ENCODE measurements at places on chromosomes 4 and X.

GRCh38 chr4:15550491-15550890 lies 80.8 kb downstream of the CC2D2A start:
- DNase-seq: no peak

DNA sequence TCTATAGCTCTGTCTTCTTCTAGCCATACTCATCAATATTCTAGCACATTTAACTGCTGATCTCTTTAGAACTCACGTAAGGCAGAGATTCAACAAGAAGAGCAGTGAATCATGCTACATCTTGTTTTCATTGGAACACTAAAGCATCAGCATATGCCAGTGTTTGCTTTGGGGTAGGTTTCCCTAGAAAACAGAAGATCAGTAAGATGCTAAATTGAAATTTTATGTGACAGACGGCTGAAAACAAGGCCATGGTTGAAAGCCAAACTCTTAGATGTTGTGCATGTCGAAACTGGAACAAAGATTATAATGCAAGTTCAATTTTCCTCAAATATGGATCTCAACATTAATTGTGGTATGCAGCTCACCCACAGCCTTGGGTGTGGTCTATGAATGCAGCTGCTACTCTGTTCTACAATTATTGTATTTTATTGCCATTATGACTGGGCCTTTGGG lies 107.6 kb downstream of the PDLIM5 start:
- no peak for DNase-seq

DNA sequence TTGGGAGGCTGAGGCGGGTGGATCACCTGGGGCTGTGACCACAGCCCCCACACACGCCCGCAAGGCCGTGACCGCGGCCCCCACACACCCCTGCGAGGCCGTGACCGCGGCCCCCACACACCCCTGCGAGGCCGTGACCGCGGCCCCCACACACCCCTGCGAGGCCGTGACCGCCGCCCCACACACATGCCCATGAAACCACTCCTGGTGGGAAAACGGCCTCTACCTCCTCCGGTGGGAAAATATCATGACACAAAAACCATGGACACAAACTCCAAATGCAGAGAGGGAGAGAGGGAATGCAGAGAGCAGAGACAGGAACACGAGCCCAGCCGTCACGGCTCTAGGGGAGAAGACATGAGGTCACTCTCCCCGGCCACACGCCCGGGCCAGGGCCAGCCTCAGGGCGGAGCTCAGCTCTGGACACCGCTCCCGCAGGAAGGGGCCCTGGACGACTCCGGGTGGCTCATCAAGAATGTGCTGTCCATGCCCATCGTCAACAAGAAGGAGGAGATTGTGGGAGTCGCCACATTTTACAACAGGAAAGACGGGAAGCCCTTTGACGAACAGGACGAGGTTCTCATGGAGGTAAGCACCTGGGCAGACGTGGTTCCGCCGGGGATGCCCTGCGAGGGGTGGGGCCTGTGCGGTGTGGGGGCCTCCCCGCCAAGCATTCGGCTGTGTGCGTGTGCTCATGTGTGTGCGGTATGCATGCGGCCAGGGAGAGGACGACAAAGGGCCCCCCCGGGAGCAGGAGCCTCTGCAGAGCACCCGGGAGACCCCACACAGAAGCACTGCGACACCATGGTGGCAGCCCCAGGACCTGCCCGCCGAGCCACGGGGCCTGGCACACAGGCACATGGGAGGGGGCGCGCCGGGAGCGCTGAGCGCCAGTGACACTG lies 17.4 kb downstream of the ATP5ME start:
- no peak for DNase-seq

DNA sequence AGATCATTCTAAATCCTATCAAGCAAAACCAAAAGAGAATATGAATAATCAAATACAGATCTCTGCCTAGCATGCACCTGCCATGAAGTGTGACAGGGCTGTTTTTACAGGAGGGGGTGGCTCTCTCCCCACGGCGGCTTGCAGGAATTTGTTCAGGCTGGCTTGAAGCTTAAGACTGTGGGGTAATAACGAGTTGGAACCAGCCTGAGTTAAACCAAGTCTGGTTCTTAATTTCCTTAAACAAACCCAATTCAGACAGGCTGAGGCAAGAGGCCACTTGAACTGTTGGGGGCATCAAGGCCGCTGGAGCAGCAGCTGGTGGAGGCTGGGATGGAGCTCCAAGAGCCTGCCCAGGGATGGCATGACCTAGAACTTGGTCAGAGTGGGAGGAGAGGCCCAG lies 45.1 kb upstream of the LGI2 start:
- DNase-seq: no peak

GRCh38 chr4:15233626-15234025 lies 194.2 kb upstream of the C1QTNF7 start:
- DNase-seq: no peak

- peak; percentile 60 for DNase-seq
These were observed 64.0 kb upstream of the DDIT4L start for GRCh38 chr4:100254237-100254636.

DNA sequence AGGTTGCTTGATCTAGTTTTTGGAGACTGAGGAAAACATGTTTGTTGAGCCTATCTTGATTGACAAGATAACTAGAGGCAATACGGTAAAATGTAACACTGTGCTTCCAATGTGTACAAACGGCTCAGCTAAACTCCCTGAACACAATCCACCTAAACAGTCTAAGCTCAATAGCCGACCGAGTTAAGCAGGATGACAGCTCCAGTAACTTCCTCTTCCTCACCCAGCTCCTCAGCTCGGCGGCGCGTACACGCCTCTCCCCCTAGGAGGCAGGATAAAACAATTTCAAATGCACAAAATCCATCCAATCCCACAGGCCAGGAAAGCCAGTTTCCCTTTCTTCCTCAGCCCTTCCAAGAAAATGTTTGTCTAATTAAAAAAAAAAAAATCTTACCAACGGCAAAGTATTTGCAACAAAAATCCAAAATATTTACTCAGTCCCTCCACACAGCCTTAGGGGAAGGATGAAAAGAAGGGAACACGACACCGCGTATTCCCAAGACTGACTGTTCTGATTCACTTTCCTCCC lies 1.0 kb downstream of the CNOT6L start:
- DNase-seq: peak; percentile 87

DNA sequence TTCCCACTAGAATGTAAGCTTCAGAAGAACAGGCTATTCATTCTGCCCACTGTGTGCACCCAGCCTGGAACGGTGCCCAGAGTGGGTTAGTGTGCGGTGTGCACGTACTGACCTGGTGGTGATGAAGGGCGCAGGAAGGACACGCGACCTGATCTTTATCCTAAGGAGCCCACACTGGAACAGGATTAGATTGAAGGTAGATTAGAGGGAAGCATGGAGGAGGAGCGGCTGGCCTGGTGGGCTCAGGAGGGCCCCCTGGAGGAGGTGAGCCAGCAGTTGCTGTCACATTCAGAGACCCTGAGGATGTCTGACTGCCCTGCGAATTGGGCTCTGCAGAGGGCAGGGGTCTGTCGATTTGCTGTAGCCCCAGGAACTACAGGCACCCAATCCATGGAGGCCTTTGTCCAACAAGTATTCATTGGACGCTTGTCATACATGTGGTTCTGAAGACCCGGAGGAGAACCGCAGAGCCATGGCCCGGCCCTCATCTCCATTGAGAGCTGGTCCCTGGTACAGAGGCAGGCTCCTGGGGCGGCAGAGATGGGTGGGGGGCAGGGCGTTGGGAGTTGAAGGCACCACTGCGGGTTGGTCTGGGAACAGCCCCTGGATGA lies 73.2 kb downstream of the HTRA3 start:
- DNase-seq: no peak

DNA sequence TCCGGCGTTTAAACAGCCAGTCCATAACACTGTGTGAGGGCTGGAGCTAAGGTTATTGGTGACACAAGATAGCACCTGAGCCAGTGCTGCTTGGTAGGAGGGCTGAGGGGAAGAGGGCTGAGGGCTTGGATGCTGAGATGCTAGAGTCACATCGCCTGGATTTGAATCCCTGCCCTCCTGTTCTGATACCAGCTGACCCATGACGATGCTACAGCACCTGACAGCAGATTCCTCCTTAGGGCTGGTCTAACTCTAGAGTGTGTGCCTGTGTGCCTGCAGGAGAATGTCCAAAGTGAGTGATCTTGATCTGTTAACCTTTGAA lies 102.5 kb downstream of the PTTG2 start:
- DNase-seq: no peak

GRCh38 chrX:40285876-40286275 lies 188.1 kb upstream of the BCOR start:
- no peak for DNase-seq

- DNase-seq: peak; percentile 43
These were observed 451.1 kb downstream of the RPA4 start for GRCh38 chrX:97334850-97335249.

- DNase-seq: no peak
These were observed 63.5 kb upstream of the WDR1 start for GRCh38 chr4:10179957-10180602.

DNA sequence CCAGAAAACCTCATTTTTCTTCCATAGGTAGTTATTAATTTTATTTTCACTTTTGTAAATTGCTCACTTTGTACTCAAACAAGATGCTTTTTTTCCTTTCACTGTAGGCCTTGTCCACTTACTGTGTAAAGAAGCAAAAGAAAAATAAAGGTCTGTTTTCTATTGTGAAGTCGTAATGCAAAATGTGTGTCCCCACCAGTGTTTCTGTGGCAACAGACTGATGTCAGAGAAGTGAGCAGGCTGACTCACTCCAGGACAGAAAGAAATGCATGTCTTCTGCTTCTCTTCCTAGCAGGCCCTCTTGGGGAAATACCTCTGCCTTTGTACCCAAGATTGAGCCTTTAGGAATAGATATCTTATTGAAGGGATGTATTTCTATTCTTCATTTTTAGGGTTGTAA lies 30.3 kb downstream of the INPP4B start:
- DNase-seq: peak; percentile 69

DNA sequence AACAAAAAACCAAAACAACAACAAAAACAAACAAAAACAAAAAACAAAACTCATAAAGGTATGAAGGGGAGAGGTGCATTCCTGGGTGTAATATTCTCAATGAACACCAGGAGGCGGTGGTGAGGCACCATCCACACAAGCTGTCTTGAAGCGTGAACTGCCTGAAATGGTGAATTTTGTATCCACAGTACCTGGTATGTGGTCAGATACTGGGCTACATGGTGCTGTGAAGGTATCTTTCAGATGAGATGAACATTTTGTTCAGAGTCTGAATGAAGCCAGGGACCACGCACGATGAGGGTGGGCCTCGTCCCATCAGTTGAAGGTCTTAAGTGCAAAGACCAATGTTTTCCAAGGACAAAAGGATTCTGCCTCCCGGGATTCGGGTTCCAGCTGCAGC lies 58.5 kb downstream of the ASMT start:
- peak; percentile 27 for DNase-seq

- DNase-seq: no peak
These were observed 203.1 kb downstream of the EPHA5 start for GRCh38 chr4:65467068-65467680.

GRCh38 chr4:23130845-23131244 lies 438.1 kb downstream of the GBA3 start:
- DNase-seq: no peak

- no peak for DNase-seq
These were observed 19.6 kb downstream of the ADGRA3 start for GRCh38 chr4:22496165-22496813.

- DNase-seq: no peak
These were observed 70.8 kb downstream of the ANXA10 start for GRCh38 chr4:168163106-168163505.

DNA sequence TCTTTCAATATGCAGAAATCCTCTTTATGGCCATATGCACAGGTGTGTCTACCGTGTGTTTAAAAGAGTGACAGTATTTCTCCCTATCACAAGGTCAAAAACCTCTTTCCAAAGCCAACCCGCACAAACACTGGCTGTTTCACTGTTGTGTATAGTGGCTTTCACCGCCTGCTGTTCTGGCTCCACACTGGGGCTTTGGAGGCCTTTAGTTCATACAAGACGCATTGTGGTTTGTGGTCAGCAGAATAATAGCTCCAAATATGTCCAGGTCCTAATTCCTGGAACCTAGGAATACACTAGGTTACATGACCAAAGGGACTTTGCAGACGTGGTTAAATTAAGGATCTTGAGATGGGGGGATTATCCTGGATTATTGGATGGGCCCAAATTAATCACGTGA lies 40.7 kb upstream of the FAM9A start:
- no peak for DNase-seq

DNA sequence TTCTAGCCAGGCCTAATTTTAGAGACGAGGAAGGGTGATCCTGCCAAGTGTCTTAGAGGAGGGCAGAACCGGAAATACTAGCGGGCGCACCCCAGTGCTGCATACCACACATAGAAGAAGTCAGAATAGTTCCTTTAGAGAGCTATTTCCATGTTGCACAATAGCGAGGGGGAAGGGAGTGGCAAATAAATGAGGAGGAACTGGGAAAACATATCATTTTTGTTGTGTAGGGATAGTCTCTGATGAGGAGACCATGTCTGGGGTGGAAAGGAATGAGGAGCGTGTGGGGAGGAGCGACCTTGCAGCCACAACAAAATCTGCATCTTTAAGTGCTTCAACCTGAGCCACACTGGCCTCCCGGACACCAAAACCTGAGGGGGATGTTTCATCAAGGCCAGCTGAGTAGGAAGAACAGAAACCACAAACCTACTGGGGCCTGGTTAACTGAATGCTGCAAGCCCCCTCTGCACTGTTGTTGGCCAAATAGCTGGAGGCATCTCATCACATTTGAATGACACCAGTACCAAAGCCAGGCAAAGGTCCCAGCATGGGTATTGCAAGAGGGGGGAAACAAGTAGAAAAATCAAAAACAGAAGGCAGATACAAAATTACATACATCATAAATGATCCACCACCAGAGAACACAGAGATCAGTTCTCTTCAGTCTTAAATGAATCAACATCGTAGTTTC lies 26.7 kb upstream of the C1QTNF7 start:
- DNase-seq: peak; percentile 95

DNA sequence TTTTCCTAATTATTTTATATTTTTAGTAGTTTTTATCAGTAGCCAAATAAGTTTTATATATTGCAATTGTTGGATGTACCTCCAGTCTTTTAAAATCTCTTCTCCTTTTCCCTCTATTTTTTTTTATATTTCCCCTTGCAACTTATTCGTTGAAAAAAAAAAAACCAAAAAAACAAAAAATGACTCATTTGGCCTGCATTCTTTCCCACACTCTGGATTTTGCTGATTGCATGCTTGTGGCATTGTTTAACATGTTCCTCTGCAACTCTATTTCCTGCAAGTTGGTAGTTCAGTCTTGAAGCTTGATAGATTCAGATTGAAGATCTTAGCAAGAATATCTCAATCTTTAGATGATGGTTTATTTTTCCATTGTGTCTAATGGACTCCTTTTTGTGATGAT lies 260.6 kb upstream of the BOD1L1 start:
- DNase-seq: no peak

DNA sequence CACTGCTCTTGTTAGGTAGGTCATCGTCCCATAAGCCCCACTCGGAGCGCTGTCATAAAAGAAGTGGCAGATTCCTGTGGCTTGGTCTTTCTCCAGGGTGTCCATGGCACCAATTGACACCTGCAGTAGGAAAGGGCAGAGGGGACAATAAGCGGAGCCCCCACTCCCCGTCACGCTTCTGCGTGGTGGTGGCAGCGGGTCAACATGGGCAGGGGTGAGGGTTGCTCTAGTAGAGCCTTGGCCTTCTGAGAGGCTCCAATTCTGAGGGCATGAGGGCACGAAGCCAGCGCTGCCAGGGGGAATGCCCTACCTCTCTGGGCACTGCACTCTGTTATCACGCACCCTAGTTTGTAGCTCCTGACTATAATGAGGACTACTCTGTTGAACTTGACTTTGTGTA lies 90.4 kb downstream of the PHKA2 start:
- no peak for DNase-seq

GRCh38 chrX:126342859-126343258 lies 176.8 kb upstream of the DCAF12L2 start:
- DNase-seq: no peak

- no peak for DNase-seq
These were observed 89.8 kb downstream of the FNIP2 start for GRCh38 chr4:158858410-158859199.

GRCh38 chrX:112235547-112235946 lies 153.0 kb upstream of the TRPC5 start:
- no peak for DNase-seq

All from MV-4-11 (cell line).